ENCODE measurements at places on chromosomes 3 and 15.

GRCh38 chr15:84151205-84151931 is 84.2 kb upstream of the GOLGA6L4 start:
- no peak for DNase-seq

- DNase-seq = no peak
These were observed 9.1 kb downstream of the PRRT3 start for GRCh38 chr3:9942934-9943690.

- no peak for DNase-seq
These were observed 177.6 kb upstream of the BCL6 start for GRCh38 chr3:187922704-187923416.

DNA sequence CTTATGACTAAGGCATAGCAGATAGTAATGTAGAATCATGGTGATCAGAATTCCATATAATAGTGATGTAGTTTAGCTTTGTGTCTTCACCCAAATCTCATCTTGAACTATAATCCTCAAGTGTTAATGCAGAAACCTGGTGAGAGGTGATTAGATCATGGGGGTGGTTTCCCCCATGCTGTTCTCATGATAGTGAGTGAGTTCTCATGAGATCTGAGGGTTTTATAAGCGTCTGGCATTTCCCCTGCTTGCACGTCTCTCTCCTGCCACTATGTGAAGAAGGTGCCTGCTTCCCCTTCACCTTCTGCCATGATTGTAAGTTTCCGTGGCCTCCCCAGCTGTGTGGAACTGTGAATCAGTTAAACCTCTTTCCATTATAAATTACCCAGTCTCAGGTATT is 138.7 kb upstream of the CBLB start:
- no peak for DNase-seq

DNA sequence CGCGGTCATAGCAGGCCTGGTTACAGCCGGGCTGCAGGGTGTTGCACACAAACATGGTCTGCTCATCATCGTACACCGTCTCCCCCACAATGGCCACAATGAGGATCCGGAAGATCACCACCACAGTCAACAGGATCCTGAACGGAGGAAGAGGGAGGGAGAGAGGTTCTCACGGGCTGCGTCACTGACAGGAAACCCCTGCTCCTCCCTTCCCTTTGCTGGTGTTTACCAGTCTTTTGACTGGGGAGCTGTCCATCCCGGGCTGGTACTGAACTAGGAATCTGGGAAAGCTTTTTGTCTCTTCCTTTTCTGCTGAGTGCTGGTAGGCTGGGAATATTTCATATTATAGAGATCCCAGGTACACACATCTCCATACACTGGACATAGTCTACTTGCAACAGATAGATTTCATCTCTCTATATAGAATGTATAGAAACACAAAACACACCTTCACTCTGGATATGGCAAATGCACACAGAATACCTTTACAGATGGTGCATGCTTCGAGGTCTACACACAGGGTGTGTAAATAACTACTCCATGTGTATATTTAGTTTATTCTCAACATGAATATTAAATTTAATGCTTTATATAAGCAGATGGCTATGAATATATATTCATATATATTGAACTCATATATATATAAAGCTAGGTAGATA is 1.4 kb downstream of the GJD2 start:
- DNase-seq = no peak

DNA sequence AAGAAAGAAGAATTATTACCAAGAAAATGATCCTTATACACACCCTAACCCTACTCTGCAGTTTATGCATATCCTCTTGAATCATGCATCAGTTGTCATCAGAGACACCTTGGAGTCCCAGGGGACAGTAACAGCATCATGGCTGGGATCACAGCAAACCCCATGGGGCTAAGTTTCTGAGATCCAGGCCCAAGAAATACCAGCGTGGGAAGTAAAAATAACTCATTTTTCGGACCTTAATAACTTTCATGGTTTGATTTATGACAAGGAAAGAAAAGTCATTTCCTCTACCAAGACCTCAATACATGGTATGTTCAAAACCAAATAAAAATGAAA is 38.8 kb upstream of the B3GNT5 start:
- no peak for DNase-seq

- no peak for DNase-seq
These were observed 1.0 kb upstream of the UBL7 start for GRCh38 chr15:74461847-74462511.

DNA sequence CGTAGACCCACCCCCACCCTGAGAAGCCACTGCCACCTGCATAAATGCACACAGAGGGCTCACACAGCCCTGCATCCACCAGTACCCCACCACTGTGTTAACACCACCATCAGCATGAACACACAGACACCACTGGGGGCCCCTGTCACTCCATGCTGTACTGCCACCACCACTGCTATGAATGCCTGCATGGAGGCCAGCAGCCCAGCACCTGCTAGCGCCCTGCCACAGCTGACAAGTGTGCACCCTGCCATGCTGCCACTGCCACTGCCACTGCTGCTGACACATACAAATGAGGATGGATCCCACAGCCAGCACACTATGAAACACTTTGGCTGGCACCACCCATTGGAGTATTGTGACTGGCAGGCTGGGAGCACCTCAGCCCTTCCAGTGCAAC is 361.0 kb downstream of the TAFA4 start:
- DNase-seq = no peak

DNA sequence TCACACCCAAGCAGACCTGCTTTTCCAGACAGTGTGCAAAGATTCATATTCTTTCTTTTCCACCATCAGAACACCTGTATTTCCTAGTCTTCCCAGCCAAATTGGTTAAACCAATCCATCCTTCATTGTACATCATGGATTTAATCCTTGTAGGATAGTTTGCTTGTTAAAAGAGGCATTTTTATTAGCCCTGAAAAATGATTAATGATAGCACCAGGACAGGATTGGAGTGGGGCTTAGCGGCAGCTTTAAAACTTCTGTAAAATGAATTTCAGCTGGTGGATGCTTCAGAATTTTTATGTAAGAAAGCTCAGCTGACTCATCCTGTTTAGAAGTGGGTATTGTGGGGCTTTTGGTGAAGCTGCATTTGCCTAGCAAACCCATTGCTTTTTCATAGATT is 36.1 kb upstream of the ARHGEF26 start:
- DNase-seq = no peak

GRCh38 chr3:3636815-3637214 is 162.4 kb upstream of the LRRN1 start:
- no peak for DNase-seq

DNA sequence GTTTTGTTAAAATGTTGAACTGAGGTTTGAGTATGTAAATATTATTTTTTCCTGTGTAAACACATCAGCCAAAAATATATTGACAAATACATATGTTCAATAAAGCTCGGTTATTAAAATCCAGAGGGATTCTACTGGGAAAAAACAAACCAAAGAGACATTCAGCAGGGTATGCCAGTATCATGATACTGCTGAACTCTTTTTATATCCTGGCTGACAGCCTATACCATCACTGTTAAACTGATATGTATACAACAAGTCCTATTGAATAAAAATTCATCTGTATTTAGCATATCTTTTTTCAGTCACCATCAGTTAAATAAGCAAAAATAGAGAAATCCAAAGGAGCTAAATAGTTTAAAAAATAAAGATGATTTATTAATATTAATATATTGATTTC is 71.6 kb upstream of the NEO1 start:
- DNase-seq = no peak

GRCh38 chr15:73287019-73287418 is 81.7 kb downstream of the HCN4 start:
- no peak for DNase-seq

- peak; percentile 11 for DNase-seq
These were observed 162.4 kb upstream of the CFAP20DC start for GRCh38 chr3:59212128-59212779.

- no peak for DNase-seq
These were observed 10.6 kb downstream of the ATP2C1 start for GRCh38 chr3:130904491-130904890.

DNA sequence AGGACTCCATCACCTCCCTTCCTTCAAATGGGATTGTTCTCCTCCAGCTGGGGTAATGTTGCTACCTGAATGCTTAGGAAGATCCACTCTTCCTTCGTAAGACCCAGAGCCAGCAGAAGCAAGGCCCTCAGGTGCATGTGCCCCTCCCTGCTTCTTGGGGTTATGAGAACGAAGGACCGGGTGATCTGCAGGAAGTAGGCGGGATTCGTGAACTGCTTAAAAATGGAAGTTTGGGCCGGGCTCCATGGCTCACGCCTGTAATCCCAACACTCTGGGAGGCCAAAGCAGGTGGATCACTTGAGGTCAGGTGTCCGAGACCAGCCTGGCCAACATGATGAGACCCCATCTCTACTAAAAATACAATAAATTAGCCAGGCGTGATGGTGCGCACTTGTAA is 8.0 kb downstream of the TLR9 start:
- DNase-seq = no peak

- DNase-seq = peak; percentile 51
These were observed 296.8 kb downstream of the DOCK3 start for GRCh38 chr3:50971487-50971924.

GRCh38 chr3:142117056-142117851 is 32.1 kb downstream of the TFDP2 start:
- no peak for DNase-seq

DNA sequence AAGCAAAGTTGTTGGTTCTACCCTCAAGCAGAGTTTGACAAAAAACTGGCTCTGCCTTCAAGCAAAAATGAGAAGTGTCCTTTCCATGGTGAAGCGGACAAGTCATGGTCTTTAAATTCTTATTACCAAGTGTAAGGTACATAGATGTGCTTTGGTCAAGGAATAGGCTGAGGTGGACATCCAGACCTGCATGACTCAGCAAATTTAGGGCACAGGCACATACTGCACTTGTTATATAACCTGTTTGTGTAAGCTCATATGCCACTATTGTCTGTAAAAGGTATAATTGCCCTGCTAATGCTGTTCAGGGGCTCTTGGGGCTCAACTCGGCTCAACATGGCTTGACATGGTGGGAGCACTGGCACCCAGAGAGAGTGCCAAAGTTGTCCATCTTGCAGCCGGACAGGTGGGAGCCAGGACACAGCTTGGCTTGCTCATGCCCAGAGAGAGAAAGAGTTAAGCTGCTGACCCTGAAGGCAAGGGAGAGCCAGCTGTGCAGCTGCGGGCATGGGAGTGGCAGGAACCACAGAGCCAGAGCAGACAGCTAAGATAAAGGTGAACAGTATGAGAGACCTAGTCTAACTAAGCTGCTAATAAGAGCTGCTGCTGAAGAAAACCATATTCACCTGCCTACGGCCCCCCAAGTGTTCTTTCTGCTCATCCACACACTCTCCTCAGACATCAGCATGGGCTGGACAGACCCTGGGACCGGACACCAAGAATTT is 17.7 kb downstream of the MCCC1 start:
- no peak for DNase-seq

DNA sequence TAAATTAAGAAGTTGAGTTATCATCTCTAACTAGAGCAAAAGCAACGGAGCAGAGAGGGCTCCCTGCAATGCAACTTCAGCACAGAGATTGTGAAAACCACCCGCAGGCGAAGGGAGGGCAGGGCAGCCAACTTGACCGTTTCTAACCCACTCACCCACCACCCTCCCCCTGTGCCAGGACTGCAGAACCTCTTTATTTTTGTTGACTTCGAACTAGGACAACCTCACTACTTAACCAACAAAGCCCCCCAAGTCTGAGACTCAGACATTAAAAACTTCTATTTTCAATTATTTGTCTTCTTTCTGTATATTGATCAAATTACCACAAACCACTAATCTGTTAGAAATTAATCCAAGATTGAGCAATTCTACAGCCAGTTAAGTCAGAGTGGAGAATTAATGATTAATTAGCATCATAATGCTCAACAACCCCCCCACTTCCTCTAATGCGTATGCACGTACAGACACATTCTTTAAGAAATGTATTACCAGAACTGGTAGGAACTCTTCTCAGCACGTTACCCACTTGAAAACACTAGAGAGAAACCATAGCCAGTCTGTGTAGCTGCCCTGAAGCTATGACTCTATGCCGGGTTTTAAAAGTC is 2.0 kb downstream of the MGLL start:
- DNase-seq = no peak

GRCh38 chr15:90840157-90840855 is 28.1 kb upstream of the FURIN start:
- no peak for DNase-seq

DNA sequence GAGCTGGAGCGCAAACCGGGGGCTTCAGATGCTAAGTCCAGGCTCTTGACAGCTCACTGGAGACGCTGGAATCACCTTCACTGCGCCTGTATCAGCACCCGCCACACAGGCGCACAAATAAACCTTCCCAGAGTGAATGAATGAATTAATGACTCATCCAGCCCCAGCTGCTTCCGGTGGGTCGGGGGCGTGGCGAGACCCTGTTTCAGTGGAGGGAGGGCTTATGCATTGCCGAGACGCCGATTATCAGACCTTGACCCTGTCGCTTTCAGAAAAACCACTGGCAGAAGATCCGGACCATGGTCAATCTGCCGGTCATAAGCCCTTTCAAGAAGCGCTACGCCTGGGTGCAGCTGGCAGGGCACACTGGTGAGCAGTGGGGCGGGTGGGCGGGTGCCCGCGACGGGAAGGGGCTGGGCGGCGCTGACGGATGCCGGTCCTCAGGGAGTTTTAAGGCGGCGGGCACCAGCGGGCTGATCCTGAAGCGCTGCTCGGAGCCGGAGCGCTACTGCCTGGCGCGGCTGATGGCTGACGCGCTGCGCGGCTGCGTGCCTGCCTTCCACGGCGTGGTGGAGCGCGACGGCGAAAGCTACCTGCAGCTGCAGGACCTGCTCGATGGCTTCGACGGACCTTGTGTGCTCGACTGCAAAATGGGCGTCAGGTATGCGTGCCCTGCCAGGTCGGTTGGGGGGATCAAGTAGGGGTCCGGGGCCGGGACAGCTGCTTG is 7.7 kb downstream of the ITPKA start:
- DNase-seq = no peak

Data from naive B cell (primary cell).